ENCODE measurements at places on chromosomes 5 and 9. TPM values are rescaled to one million over a fixed set of nuclear protein-coding genes. Genes with fewer than 3 reads are reported as not detected.

- no peak for DNase-seq
These were observed 20.6 kb upstream of the SLC9A3 start for GRCh38 chr5:544675-545355.

GRCh38 chr9:115957585-115957984, 196.0 kb upstream of the PAPPA start:
- DNase-seq: no peak

The GRIA1 gene
- total RNA-seq: not detected

GRCh38 chr5:14451871-14452270, 129.7 kb upstream of the OTULINL start:
- no peak for DNase-seq

The GRXCR2 gene
- total RNA-seq: not detected

- no peak for DNase-seq
These were observed 112.2 kb downstream of the FOXD1 start for GRCh38 chr5:73336366-73336765.

The IQGAP2 gene
- 72.1 TPM for total RNA-seq

The BHMT gene
- not detected for total RNA-seq

- DNase-seq: no peak
These were observed 124.0 kb downstream of the GNAQ start for GRCh38 chr9:77907585-77907984.

DNA sequence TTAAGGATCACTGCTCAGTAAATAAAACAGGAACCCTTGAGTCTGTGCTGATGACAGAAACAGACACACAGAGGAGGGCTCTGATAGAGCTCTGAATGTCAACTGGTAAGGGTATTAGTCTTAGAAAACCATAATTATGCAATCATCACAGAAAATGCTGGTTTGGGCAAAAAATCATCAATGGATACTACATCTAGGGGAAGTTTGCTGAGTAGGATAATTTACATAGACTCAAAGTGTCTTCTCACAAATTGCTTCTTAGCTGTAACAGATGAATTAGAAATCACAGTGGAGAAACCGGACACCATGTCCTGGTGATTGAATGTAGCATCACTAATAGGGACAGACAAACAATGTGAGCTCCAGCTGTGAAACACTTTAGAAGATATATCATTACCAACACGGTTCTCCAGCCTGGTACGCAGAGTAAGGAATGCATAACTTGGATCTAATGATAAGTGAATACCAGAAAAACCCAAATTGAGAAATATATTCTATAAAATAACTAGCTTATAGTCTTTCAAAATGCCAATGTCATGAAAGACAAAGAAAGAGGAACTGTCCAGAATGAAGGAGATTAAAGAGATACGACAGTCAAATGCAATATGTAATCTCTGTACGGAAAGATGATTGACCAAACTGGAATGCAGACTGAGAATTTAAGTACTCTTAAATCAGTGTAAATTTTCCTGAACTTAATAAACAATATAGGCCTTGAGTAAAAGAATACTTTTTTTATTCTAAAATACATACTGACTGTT, 17.3 kb downstream of the CHD1 start:
- DNase-seq: no peak

The FBP2 gene
- not detected for total RNA-seq

GRCh38 chr5:132489051-132489770, 1.4 kb downstream of the IRF1 start:
- DNase-seq: peak; percentile 30

The TMC1 gene
- not detected for total RNA-seq

The AIF1L gene
- total RNA-seq: 0.29 TPM

GRCh38 chr5:40603378-40603777, 76.3 kb upstream of the PTGER4 start:
- DNase-seq: no peak

DNA sequence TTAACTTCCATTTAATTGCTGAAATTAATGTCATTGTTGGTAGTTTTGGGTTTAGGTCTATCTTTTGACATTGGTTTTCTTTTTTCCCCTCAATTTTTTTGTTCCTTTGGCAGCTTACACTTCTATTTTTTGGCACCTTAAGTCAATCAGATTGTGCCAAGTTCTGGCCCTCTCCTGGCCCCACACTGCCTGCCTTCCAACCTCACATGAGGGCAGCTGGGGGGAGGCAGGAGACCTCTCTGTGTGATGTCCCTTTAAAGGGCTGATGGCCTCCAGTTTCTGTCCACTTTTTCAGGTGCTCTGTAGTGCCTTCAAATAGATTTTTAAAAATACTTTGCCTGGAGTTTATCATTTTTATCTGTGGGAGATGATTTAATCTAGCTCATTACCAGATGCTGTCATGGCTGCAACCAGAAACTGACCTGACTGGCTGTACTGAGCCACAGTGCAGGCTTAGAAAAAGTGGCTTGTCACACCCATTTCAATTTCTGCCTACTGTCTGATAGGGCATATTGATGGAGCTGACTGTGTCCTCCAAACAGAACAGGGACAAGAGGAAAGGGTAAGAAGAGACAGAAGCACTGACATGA, 196.6 kb downstream of the FANCC start:
- no peak for DNase-seq

- DNase-seq: peak; percentile 96
These were observed 2.7 kb upstream of the NSMF start for GRCh38 chr9:137461663-137462395.

The LAMC3 gene
- not detected for total RNA-seq

- no peak for DNase-seq
These were observed 46.0 kb downstream of the MYO10 start for GRCh38 chr5:16889972-16890519.

- no peak for DNase-seq
These were observed 130.7 kb upstream of the ACO1 start for GRCh38 chr9:32253731-32254130.

DNA sequence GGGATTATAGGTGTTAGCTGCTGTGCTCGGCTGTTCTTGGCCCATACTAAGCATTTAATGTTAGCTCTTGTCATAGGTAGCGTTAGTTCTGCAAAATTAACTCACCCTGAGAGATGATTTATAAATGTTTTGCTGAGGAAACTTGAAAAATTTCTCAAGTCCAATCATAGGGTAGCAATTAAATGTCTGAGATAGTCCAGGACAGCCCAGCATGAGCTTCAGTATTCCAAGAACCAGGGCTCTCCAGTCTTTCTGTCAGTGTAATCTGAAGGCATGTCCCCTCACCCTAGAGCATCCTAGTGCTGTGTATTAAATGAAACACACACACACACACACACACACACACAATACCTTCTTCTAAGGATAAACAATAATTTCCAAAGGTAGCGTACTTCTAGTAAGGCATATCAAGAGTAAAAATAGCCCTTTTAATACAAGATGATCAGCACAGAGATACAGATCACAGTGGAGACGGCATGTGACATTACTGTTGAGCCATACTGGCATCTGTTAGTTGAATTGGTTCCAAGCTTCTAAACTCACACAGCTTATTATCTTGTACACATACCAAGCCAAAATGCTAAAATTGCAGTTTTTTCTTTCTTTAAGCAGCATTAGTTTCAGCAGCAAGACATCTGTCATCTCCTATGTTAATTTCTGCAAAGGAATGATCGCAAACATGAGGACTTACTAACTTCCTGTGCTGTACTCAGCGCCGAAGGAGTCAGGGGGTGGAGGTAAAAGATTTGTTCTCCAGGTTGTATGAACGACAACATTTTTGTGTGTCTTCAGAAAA, 46.3 kb upstream of the JMY start:
- DNase-seq: no peak

DNA sequence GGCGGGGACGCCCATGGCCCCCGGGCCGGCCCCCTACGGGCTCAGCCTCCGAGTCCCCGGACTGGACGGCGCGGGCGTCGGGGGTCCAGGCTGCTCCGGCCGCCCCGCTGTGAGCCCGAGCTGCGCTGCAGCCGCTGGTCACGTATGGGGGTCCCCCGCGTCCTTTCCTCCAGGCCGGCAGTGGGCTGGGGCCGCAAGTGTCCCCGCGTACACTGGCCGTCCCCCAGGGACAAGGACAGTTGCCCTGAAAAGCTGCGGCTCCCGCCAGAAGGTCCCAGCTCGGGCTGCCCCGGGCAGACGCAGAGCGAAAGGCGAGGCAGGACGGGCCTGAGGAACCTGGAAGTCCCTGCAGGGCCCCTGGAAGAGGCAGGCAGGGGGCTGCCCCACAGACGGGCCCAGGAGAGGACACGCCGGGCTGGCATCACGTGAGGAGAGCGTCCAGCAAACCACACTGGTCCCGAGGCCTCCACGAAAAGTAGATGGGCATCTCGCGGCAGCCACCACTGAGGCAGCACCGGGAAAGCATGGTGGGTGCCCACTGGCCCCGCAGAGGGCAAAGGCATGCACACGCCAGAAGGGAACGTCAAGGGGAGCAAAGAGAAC, 3.3 kb upstream of the NKD2 start:
- no peak for DNase-seq

DNA sequence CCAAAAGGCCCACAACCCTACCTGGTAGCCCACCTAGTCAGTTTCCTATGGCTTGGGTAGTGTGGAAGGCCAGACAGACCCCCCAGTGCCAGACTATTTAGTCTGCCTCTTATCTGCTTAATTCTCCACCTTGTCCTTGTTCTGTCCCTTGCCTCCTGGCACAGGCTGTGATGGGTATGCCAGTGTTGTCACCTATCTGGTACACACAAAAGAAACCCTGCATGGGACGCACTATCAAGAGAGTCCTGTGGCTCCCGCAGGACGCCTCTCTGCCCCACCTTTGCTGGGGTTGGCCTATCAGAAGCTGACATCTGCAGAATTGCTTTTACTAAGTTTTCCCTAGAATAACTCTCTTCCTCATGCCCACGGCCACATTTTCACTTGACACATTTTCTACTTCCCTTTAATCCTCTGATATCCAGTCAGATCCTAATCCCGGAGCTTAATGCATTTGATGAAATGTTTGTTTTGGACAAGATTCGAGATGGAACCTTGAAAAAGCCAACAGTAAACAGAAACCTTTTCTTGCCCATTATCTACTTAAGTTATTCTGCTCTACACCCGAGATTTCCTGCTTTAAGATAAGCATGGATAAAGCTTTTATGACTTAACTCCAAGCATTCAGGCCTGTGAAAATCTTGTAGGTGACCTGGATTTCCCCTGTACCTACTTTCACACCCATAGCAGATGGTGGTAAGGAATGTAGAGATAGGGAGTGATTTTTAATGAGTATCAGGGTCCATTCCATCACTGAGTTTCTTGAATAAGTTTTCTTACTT, 468.5 kb downstream of the ZNF608 start:
- DNase-seq: no peak

DNA sequence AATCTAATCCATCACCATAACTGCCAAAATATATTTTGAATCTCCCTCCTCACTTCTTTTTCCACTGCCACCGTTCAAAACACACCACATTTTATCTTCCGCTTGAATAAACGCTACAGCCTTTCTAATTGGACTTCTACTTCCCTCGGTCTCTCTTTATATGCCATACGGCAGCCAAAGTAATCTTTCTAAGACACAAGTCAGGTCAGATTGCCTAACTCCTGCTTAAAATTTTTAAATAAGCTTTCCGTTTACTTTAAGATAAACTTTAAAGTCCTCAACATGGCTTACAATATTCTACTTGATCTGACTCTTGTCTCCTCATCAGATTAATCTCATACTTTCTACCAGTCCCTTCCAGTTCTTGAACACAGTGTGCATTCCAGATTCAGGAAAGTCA, 9.7 kb downstream of the AFF4 start:
- DNase-seq: no peak

The GALT gene
- total RNA-seq: 83.9 TPM

GRCh38 chr5:176735383-176736265, 74.7 kb upstream of the UNC5A start:
- DNase-seq: no peak

- DNase-seq: no peak
These were observed 55.9 kb downstream of the RASGEF1C start for GRCh38 chr5:180153099-180153498.

DNA sequence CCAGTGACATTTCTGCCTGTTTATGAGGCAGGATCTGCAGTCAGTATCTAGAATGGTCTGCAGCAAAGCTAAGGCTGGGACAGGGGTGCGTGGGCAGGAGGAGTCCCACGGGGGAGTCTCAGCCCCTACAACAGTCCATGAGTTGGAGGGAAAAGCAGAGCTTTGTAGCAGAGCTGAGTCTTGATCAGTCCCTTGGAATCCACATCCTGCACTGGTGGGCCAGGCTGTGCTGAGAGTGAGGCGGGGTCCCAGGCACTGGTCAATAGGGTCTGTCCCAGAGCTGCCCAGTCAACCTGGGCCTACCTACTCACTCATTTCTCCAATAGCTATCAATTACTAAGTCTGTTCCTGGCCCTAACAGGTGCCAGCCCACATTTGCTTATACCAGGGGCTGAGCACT, 5.9 kb downstream of the ACSL6 start:
- DNase-seq: no peak

GRCh38 chr5:159212657-159213462, 3.5 kb upstream of the RNF145 start:
- no peak for DNase-seq

DNA sequence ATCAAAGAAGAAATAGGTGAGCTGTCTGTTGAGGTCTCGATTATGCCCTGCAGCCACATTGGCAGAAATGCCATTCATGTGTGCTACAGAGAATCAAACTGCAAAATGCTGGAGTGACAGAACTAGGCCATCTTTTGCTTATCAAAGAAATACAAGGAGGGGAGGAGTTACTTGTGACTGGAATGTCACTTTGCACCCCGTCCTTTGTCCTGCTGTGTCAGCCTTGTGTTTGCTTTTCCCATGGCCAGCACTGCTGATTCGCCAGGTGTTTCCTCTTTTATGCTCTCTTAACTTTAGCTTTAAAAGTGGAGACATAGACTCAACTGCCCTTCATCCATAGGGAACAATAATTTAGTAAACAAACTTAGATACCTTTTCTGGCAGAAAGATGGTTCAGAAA, 54.3 kb downstream of the SLC46A2 start:
- no peak for DNase-seq

DNA sequence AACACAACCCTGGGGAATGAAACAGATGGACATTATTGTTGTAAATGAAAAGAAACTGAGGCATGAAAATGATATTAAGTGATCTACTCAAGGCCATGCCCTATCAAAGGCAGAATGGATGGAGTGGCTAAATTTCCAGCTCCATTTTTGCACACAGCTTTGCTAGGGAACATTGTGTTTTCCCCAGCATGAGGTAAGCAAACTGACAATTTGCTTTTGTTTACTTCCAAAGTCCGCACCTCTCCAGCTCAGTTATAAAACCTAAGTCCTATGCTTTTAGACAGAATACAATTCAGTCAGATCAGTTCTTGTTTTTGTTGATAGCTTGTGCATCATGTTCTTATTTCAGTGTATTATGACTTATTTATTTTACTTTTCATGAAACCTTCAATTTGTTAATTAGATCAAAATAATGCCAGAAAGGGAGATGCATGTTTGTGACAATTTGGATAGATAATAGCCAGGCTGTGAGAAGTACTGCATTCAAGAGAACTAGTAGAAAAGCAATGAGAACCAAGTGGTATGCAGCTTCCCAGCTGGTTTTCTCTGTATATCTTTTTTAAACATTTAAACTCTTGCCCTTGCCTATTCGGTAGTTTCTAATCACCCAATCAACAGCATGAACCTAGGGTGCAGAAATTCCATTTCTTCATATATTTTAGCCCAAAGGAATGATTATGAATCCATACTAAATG, 380.8 kb downstream of the SPATA31D1 start:
- DNase-seq: no peak
